HT1080 (cell line): ENCODE measurements at places on chromosomes 5 and 9.

GRCh38 chr9:684941-685340 lies 156.6 kb upstream of the DMRT1 start:
- peak; percentile 85 for DNase-seq

- DNase-seq = no peak
Measured at GRCh38 chr5:126492939-126493338, 69.7 kb downstream of the GRAMD2B start.

- no peak for DNase-seq
Measured at GRCh38 chr9:72460342-72461312, 60.8 kb upstream of the TMC1 start.

GRCh38 chr5:5164163-5164562 lies 24.0 kb downstream of the ADAMTS16 start:
- no peak for DNase-seq

- DNase-seq = no peak
Measured at GRCh38 chr9:114155995-114156656, 789 bp downstream of the COL27A1 start.

DNA sequence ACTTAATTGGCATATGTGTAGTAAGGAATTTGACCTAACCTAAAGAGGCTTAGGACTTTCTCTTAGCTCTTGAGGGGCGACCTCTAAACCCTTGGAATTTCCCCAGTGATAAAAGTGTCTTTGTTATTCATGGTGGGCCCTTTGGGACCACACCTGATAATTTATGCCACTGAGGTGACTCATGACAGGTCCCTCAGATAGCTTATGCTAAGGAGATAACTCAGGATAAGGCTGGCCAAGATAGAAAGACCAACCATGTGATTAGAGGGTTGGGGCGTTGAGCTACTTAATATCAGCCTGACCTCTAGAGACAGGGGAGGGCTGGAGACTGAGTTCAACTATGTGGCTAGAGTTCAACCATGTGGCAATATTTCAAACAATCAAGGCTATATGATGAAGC lies 218.1 kb downstream of the AP3B1 start:
- no peak for DNase-seq

- no peak for DNase-seq
Measured at GRCh38 chr5:60544142-60544541, 155.8 kb downstream of the DEPDC1B start.

DNA sequence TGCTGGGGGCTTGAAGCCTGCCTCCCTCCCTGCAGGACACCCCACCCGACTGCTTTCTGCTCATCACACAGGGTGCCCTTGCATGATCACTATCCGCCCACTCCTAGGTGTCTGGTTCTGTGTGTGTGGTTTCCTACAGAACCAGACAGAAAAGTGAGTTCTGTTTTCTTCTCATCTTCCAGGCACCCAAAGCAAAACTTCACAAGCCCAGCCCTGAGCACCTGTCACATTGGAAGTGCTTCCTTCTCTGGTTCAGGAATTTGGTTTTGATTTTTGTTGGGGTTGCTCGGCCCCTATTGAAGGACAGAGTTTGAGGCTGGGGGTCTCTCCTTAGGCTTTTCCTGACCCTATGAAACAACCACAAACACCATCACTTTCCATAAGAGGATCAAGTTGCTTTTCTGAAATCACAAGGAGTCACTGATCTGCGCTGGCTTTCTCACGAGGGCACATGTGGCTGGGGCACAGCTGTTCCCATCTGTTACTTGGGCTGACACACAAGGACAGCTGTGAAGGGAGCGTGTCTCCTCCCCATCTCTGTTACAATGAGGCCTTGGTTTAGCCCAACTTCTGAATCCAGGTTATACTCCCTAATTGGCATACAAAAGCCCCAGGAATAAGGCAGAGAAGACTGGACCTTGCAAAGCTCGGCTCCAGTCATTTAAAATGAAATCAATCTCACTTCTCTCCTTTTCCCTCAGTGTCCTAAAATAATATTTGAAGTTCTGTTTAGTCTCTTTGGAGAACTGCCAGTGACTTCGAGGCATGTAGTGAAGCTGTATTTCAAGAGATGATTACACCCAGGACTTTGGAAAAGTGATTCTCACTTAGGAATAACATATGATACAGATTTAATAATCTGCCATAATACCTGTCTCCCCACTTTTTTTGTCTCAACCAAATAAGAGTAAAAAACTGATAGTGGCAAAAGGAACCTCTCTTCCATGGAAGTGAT lies 213.1 kb upstream of the GAS1 start:
- no peak for DNase-seq

DNA sequence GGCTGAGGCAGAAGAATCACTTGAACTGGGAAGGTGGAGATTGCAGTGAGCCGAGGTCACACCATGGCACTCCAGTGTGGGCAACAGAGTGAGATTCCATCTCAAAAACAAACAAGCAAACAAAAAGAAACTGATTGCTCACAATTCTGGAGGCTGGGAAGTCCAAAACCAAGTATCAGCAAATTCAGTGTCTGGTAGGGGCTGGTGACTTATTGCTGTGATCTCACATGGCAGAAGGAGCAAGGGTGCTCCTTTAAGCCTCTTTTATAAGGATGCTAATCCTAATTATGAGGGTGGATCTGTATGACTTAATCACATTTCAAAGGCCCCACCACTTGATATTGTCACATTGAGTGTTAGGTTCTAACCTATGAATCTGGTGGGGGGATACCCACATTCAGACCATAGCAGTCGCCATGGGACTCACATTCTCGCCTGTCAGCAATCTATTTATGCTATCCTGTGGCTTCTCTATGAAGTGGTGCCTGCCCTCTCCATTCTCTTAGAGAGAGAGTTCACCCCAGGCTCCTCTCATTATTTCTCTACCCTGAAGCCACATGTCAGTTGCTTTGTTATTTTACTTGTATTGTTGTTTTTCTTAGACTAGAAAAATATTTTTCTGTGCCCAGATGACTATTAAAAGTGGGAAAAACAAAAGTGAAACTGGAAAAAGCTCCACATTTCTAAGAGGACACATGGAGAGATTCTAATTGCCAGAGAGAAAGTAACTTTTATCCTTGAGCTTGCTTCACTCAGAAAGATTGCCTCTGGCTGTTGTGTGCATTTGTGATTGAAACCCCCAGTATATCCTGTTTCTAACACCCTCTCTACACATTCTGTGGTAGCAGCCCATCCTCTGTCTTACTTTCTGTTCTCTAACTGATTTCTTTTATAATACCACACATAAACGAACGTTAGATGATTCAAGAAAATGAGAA lies 18.8 kb upstream of the PRLR start:
- peak; percentile 25 for DNase-seq

GRCh38 chr9:121885345-121885901 lies 207.7 kb downstream of the TTLL11 start:
- peak; percentile 74 for DNase-seq

DNA sequence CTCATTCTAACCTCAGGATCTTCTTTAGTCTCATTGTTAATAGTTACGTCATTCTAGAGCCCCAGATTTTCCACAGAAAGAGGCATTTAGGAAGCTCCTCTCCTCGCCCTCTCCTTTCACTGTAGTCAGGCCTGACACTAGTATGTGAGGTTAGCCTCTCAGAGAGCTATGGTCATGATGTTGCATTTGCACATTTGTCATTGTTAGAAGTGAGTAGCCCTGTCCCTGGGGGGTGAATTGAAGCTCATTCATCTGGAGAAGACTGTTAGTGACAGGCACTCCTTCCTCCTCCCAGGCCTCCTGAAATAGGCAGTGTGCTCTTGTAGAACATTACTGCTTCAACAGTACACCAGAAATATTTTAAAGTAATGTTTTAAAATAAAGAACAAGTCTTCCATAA lies 26.6 kb upstream of the LRRTM2 start:
- no peak for DNase-seq

DNA sequence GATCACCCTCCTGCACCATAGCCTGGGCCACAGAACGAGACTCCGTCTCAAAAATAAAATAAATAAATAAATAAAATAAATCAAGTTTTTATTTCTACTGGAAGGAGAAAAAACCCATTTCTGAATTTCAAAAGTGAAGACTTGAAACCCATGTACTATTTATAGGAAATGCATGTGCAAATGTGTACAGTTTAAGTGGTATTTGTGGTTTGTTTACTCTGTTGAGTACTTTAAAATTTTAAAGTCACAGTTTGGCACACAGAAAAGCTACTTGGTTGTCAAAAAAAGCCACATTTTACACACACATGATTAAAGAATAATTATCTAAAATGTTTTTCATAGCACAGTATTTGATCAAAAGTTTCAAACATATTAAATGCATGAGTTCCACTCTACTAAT lies 43.6 kb downstream of the NR3C1 start:
- no peak for DNase-seq

DNA sequence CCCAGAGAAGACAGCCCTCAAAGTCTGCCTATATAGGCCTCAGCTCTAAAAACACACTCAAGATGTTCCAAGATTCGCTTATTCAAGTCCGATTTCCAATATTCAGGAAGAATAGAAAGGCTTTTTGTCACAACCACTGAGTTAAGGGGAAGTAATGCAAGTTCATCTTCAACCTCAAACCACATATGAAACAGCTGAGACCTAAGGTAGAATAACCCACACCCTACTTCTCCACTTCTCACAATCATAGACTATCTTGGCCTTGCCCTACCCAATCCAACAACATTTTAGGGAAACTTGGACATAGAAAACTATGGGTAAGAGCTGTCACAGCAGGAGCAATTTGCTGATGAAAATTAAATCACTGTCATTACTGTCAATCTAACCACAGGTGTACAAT lies 152.0 kb upstream of the LRRTM2 start:
- no peak for DNase-seq

- no peak for DNase-seq
Measured at GRCh38 chr5:76166886-76167576, 83.8 kb downstream of the SV2C start.

DNA sequence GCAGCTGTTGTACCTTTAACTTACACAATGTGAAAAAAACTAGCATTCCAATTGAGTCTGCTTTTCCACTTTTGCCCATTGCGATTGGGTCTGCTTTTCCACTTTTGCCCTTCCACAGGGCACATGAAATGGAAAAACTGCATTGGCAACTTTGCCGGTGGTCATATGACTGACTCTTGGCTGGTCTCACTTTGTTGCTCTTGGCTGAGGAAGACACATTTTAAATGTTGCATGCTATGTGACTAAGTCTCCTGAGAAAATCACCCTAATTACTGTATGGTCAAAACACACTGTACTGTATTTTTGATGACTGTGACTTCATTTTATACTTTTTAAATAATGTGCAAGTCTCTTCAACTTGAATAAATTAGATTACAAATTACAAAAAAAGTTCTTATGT lies 1.6 kb upstream of the OXCT1 start:
- no peak for DNase-seq

DNA sequence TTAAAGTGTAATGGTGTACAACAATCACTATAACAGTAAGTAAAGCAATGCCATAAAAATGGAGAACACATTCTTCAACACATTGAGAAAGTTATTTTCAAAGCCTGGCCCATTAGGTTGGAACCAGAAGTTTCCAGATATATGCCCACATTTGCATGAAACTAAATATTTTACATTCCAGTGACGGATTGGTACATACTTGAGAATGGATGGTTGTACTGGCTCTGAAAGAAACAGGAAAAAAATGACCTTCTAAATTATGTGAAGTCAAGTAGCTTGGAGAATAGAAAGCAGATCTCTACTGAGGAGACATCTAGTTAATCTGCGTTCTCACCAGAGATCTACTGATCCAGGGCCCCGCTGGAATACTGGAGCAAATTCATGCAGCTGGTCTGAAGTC lies 1037.0 kb downstream of the NR2F1-AS1 start:
- no peak for DNase-seq

DNA sequence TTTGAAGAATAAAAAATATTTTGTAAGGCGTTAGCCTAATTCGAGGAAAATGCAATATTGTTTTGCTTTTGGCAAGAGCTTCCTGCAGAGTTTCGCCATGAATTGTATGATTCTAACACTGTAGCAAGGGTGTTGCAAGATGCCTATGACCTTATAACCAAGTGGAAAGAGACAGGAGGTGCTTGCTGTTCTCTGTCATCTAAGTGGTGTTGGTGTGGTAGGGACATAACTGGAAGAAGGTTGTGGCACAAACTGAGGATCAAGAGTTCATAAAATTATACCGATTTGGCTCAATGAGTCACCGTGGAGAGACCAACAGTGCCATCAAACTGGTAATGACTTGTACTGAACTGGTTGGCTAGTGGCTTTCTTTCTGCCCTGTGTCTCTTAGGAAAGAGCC lies 6.3 kb downstream of the STC2 start:
- DNase-seq = no peak

DNA sequence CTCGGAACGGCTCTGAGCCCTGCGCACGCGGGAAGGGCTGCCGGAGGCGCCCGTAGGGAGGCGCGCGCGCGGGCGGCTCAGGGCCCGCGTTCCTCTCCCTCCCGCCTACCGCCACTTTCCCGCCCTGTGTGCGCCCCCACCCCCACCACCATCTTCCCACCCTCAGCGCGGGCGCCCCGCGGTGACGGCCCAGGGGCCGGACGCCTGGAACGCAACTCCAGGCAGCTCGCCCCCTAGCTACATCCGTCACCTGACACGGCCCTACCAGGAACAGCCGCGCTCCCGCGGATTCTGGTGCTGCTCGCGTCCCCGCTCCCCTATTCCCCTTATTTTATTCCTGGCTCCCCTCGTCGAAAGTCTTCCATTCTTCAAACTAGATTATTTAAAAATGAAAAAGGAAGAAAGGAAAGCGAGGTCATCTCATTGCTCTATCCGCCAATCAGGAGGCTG lies at the start of gene CDKN2B-AS1:
CDKN2B-AS1 (plus strand) TSS at position 236 of the 450 bp plus-strand sequence.
- no peak for DNase-seq

GRCh38 chr9:124664143-124664542 lies 107.0 kb downstream of the NR6A1 start:
- no peak for DNase-seq

GRCh38 chr9:123048748-123049147 lies 15.3 kb downstream of the GPR21 start:
- DNase-seq = no peak

GRCh38 chr9:117919538-117919937 lies 215.3 kb downstream of the TLR4 start:
- no peak for DNase-seq

DNA sequence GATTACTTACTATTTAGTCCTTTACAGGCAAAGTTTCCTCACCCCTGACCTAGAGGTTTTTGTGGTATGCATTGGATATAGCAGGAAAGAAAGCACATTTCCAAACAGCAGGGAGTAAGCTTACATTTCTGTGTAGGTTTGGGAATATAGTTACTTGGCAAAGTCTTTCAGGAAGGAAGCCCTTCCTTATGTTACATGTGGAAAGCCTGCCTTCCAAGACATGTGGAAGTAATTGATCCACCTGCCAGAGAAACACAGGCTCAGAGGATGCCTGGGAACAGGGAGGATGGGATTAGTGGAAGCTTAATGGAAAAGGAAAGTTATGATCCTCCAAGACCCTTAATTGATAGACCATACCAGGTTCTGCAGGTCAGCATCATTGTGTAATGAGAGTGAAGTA lies 87.3 kb upstream of the PPP1R2B start:
- no peak for DNase-seq

GRCh38 chr5:64619609-64620008 lies 70.7 kb upstream of the SHISAL2B start:
- no peak for DNase-seq

GRCh38 chr9:93194641-93195040 lies 10.7 kb downstream of the WNK2 start:
- DNase-seq = no peak

DNA sequence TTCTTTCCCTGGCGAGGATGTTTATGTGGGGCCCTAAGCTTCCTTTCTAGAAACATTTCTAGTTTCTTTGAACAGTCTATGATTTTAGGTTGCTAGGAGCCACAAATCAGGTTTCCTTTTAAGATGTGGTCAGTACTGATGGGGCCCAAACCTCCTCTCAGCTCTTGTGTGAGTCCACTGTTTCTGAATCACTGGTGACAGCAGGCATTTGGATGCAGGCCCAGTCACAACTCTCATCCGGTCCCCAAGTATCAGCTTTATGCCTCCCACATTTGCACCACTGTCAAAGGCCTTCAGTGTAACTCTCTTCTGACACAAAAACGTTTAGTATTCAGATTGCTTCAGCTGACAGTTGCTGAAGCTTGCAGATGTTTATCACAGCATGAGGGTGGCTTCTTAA lies 7.8 kb downstream of the DMRT2 start:
- no peak for DNase-seq
